ENCODE measurements at places on chromosomes 4 and X. TPM values are rescaled to one million over a fixed set of nuclear protein-coding genes. Genes with fewer than 3 reads are reported as not detected.
A peak's percentile ranks its signal among the peaks of the same experiment; 100 is the strongest.

- DNase-seq, result no peak
Measured at GRCh38 chrX:16454926-16455325, 195.0 kb upstream of the S100G start.

DNA sequence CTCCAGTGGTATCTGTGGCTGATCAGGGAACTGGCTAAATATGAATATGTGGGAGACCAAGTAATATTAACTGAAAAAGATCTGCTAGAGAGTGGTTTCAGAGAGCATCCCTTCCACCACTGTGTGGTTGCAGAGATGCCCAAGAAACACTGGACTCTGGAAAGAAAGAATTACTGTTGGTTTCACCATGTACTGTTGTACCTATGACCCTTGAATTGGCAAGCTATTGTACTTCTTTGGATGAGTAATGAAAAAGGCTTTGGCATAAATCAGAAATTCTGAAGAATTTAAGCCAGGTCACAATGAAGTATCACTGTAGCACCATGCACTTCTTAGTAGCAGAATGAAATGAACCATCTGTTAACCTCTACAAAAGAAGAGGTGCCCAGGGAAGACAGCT, 134.4 kb upstream of the INTU start:
- no peak for DNase-seq

DNA sequence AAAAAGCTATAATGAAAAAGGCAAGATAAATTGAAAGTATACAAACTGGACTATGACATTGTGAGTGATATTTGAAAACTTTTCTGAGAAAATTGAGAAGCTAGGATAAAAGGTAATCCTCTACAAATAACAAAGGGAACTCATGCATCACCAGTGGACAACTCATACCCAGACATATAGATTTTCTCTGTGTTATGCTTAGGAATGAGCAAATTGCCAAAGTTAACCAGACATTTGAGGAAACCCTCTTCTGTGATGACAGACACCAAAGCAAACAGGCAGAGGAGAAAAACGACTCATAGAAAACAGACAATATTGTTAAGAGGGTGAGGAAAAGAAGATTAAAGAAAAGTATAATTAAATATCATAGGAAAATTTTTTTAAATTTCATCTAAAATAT, 186.5 kb downstream of the MAB21L2 start:
- no peak for DNase-seq

GRCh38 chrX:38458071-38458470, 103.3 kb upstream of the TSPAN7 start:
- peak; percentile 17 for DNase-seq

GRCh38 chr4:122764071-122764820, 31.7 kb downstream of the BBS12 start:
- DNase-seq, result no peak

DNA sequence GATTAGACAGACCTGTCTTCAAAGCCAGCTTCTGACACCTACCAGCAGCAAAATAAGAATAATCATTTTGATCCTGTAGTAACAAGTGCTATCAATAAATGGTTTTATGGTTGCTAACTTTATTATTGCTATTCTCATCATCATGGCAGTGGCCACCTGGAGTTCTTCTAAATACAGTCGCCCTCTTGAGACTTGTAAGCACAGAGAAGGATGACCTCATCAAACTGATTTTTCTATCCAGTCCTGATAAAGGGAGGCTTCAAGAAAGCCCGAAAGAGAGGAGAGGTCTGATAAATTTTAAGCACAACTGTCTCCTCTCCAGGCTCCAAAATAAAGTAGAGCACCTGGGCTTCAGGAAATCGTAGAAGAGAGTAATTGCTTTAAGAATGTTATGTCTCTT, 286.4 kb downstream of the USP46 start:
- no peak for DNase-seq

DNA sequence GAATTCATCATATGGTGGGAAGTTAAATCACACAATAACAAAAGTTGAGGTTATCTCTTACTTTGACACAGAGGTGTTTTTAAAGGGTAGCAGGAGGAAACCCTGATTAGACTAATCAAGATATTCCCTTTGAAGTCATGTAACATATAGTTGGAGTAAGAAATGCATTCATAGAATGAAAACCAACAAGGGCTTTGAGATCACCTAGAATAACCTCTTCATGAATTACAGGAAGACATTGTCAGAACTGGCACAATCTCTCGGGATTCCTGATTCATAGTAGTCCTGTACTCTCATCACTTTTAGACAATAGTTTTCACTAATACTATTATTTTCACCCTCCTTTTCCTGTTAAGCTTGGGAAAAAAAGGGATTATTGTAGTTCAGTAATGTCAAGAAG, 170.2 kb downstream of the PPP3CA start:
- DNase-seq, result no peak

DNA sequence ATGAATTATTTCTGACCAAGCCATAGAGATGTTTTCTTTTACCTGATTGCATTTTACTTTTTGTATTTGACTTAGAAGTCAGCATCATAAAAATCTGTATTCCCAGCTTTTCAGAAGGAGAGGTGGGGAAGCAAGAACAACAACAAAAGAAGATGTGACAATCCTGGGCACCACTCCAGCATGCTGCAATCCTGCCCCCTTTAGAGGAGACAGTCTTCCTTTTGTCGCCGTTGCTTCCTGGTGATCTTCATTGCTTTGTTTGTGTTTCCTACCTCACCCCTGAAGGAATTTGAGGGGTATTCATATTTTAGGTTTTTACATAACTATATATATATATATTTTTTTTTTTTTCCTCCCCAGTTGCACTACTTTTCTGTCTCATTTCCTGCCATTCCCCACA, 3.7 kb downstream of the QRFPR start:
- DNase-seq, result no peak

DNA sequence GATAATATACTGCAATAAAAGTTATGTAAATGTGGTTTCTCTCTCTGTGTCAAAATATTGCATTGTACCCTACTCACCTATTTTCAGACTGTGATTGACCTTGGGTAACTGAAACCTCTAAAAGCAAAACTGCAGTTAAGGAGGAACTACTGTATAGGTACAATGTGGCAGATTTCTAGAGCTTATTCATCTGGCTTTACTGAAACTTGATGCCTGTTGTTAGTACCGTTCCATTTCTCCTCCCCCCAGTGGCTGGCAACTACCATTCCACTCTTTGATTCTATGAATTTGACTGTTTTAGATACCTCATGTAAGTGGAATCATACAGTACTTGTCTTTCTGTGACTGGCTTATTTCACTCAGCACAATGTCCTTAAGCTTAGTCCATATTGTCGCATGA, 61.9 kb downstream of the HOPX start:
- DNase-seq, result no peak

DNA sequence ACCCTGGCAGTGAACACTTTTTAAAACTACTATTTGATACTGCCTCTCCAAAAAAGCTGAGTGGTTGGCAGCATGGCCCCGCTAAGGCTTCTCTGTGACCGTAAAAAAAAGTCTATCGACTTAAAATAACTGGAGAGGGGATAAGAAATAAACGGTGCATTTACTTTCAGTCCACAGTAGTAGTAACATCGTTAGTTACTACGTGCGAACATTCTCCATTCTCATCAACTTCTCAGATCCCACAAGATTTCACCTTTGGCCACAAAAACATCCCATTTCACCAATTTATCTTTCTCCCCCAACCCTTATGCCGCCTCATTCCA, 524 bp upstream of the EXOSC9 start:
- no peak for DNase-seq

DNA sequence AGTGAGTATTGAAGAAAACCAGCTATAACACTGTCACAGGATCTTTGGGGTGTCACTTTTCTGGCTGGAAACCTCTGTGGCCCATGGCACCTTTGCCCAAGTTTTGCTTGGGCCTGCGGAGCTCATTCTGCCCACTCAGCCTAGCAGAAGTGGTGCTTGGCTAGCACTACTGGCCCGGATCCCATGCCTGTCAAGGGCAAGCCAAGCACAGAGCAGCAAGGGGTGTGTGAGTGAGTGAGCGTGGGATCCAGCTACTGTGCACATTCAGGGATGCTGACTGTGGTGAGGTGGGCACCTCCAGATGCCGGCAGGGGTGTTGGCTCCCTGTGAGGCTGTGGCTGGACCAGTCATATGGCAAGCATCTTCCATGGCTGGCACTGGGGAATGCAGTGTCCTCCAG, 55.4 kb upstream of the RASGEF1B start:
- no peak for DNase-seq

DNA sequence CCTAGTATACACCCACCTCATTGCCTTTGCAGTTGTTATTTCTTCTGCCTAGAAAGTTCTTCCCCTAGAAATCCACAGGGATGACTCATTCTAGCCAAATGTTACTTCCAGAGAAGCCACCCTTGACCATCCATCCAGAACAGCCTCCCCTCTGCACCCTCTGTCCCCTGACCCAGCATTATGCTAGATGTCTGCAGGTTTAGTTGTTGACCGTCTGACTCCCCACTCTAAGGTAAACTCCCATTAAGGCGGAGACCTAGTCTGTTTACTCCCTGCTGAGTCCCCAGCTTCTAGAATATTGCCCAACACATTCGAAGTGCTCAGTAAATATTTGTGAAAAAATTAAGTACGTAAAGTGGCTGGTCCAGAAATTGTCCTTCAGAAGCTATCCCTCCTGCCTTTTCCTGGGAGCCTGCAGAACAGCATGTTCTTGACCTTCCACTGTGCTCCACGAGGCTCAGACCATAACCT, 11.0 kb downstream of the SRD5A3 start:
- no peak for DNase-seq

- peak; percentile 26 for DNase-seq
Measured at GRCh38 chr4:184728858-184729257, 5.0 kb downstream of the CENPU start.

Gene FDCSP
- polyA plus RNA-seq, result 15.1 TPM

Gene F9
- polyA plus RNA-seq, result not detected

Gene DRP2
- polyA plus RNA-seq, result 0.21 TPM

Gene C4orf50
- polyA plus RNA-seq, result 0.04 TPM

Gene RAB33A
- 0.50 TPM for polyA plus RNA-seq

Gene MSMO1
- 18.6 TPM for polyA plus RNA-seq
